ENCODE measurements at places on chromosomes 2 and 18.

GRCh38 chr18:10354241-10354811 is 100.1 kb upstream of the APCDD1 start:
- DNase-seq, result no peak

GRCh38 chr2:55118643-55119083 is 68.4 kb upstream of the RTN4 start:
- no peak for DNase-seq

- no peak for DNase-seq
Observed at GRCh38 chr2:626491-627339, 50.5 kb downstream of the TMEM18 start.

GRCh38 chr2:232574674-232575403 is 24.4 kb downstream of the EIF4E2 start:
- DNase-seq, result peak; percentile 31

GRCh38 chr2:219676586-219676985 is 49.2 kb downstream of the SLC4A3 start:
- DNase-seq, result no peak

DNA sequence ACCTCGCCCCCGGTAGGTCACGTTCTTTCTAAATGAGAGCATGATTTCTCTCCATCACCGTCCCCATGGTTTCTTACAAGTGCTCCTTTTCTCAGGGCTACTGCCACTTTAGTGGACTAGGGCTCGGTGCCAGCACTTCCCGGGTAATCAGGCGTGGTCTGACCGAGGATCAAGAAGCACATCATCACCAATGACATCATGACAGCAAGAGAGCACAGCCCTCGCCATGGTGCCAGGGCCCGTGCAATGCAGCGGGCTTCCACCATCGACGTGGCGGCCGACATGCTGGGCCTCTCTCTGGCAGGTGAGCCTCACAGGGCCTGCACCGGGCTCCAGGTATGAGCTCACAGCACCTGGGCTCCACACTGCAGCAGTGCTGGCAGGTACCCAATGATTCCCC is 75.2 kb downstream of the INPP4A start:
- DNase-seq, result no peak

- no peak for DNase-seq
Observed at GRCh38 chr2:102424754-102425153, 1.8 kb downstream of the IL18RAP start.

- DNase-seq, result no peak
Observed at GRCh38 chr18:3875376-3875775, 425.4 kb downstream of the TGIF1 start.

GRCh38 chr2:23776021-23776420 is 150.9 kb downstream of the ATAD2B start:
- peak; percentile 36 for DNase-seq

GRCh38 chr18:11654736-11655605 is 34.1 kb upstream of the GNAL start:
- DNase-seq, result peak; percentile 67

DNA sequence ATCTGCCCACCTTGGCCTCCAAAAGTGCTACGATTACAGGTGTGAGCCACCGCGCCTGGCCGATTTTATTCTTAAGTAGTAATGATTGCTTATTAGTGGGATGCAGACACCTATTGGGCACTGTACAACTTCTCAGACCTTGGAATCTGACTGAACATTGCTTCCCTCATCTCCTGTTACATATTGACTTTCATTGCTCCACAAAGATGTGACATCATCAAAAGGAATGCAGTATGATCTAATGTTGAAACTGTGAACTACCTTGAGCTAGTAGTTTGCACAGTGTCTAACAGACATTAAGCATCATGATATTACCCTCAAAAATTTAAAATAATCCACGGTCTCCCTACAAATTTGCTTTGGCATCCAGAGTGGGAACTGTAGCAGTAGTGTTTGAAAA is 109.8 kb upstream of the SIX2 start:
- peak; percentile 68 for DNase-seq

DNA sequence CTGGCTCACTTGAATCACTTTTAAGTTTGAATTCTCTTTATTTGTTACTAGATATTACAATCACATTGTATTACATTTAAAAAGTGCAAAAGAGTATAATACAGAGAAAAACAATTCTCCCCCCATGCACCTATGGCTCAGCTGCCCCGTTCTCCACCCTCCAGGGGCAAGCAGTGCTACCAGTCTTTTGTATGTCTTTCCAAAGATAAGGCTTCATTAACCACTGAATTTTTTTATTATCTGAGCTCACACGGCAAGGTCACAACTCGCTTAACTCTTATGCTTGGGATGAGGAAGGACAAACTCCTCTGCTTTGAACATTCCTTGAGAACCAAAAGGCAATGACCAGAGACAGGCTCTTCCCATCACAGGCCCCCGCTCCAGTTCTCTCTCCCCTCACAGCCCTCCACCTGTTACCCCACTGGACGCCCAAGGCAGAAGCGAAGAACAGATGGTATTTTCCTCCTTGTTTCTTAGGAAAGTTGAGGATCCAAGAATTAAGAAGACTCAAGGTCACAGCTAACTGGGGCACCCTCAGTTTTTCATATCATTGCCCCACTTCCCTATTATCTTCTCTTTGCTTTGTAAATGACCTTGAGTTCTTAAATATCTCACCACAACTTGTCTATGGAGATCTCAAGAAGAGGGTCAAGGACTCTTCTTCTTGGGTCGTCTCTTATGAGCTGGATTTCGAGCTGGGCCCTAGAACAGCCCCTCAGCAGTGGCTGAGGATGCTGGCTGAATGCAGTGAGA is 30.1 kb downstream of the SH2D6 start:
- no peak for DNase-seq

DNA sequence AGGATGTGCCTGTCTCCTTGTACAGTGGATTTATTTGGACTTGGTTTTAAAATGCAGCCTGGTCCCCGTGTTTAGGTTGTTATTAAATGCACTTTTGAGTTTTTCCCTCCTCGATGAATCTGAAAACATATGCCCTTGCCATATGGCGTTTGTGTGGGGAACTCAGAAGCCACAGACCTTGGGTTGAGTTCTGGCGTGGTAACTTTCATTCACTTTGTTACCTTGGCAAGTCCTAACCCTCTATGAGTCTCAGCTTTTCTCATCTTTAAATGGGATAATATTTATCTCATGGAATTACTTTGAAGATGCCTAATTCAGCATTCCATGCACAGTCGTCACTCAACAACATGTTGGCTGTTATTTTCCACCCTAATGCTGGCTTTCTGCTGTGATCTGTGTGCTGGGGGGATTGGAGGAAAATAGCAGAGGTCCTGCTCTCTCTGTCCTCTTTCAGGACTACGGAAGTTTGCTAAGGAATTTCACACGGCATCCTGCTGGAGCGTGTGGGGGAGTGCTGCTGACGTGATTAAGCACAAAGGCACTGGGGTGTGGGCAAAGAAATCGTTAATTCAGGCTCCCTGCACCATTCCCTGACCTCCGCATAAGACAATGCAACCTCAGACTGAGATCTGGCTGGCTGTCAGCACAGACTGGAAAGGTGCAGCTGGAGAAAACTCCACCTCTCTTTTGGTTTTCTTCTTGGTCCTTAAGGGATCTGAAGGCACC is 61.7 kb downstream of the LDLRAD4 start:
- no peak for DNase-seq

GRCh38 chr2:73418343-73418742 is 32.7 kb downstream of the ALMS1 start:
- peak; percentile 51 for DNase-seq

DNA sequence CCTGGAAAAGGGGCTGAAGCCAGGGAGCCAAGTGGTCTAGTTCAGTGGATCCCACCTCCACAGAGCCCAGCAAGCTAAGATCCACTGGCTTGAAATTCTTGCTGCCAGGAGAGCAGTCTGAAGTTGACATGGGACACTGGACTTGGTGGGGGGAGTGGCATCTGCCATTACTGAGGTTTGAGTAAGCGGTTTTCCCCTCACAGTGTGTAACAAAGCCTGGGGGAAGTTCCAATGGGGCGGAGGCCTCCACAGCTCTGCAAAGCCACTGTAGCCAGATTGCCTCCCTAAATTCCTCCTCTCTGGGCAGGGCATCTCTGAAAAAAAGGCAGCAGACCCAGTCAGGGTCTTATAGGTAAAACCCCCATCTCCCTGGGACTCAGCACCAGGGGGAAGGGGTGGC is 144.4 kb downstream of the PTPRM start:
- no peak for DNase-seq

- DNase-seq, result peak; percentile 14
Observed at GRCh38 chr2:32064021-32064601, 755 bp downstream of the SPAST start.

GRCh38 chr2:231362555-231363184 is 32.8 kb upstream of the B3GNT7 start:
- no peak for DNase-seq

DNA sequence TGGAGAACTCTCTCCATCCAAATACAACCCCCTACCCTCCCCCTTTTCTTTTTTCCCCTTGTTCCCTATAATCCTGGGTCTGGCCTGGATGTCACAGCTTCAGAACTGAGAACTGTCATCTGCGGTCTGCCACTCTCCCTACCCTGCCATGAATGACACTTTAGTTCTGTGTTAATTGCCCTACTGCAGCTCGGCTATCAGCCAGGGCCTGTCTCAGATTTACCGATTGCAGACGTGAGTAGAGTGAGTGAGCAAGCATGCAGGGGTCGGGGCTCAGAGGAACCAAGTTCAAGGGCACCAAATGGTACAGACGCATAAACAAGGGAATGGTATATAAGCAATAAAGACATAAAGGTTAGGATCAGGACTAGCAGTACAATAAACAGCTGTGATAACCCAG is 967.8 kb downstream of the BCL11A start:
- DNase-seq, result no peak

DNA sequence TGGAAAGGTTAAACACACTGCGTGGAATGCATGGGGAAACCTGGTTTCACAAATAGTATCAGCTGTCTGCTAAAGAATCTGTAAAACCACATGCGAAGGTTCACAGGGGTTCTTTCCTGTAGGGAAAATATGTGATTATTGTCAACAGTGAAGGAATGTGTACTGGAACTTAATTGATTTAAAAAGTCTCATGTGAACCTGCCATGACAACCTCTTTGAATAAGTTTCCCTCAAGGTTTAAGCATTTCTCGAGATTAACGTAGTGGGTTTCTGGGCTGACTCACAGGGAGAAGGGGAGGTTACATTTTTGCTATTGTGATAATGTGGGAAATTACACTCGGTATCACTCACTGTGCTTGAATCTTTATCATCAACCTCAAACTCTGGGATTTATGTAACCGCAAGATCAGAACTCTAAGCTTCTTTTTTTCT is 28.2 kb upstream of the IL1R1 start:
- DNase-seq, result no peak

DNA sequence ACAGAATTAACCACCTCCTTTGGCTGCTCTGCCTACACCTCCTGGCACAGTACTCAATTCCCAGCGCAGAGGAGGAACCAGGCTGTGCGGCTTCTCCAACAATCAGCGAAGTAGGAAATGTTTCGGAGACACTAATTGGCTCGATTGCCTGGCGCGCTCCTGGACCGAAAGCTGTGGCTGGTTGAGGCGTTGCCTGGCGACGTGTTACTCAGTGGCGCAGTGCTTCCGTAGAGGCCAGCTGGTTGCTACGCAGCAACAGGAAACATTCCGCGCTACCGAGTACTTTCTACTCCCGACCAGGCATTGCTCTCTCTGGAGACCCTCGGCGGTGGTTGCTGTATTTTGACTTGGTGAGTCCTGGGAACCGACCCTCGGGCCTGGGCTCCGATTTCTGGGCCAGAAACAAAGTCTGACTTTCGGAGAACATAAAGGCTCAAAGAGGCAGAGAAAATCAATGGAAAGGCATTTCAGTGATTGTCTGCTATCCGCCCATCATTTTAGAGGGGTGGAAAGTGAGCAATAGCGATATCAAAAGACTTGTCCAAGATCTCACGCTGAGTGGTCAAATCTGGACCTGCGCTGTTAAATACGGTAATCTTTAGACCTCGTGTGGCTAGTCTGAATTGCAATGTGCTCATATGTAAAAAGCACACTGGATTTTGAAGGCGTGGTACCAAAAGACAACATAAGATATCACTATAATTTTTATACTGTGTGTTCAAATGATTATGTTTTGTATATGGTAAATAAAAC is at the start of gene DNAH6:
TSS of gene DNAH6 (plus strand) at position 265 of the 753 bp plus-strand sequence. CDS start 1,329 bp downstream, outside the sequence.
- peak; percentile 96 for DNase-seq

DNA sequence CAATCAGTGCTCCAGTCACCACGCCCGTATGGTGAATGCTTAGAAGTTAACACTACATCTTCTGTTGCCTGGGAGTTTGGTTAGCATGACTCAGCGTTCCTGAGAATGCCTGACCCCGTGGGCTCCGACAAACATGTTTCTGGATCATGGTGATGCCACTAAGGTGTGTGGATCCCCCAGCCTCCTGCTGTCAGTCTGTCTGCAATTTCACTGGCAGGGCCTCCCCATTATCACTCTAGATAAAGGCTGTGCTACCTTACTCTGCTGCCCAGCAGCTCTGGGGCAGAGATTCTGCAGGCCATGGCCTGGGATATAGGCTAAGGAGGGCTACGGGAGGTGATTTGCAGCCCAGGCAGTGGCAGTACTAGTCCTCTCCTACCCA is 66.0 kb downstream of the STPG4 start:
- peak; percentile 45 for DNase-seq

GRCh38 chr2:202541137-202541536 is 93.6 kb upstream of the FAM117B start:
- DNase-seq, result no peak

- DNase-seq, result no peak
Observed at GRCh38 chr2:120437604-120438000, 91.7 kb downstream of the INHBB start.

DNA sequence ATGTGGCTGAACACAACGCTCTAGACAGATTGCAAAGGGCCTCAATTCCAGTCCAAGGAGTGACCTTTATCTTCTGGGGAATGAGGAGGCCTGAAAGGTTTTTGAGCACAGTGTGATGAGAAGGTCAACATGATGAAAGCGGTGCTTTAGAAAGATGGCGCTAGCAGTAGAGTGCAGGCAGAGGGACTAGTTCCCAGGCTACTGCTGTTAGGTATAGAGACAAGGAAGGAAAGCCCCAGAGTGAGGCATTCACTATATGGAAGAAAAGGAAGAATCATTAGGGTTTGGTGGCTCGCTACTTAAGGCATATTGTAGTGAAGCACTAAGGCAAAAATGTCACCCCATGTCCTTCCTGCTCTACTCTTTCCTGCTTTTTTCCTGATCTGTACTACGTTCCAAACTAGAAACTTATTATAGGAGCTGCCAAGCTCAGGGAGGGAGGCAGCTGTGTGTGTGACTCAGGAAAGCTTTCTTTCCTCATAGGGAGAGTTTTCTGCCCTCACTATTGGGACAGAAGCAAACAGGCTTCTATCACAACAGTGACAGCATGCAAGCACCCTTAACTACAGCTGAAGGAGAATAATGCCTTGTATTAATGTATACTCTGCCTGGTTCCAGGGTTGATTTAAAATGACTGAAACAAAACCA is 160.8 kb upstream of the CAVIN2 start:
- DNase-seq, result no peak
